ENCODE measurements at places on chromosomes 13 and 19.

- H3K36me3 ChIP-seq, result no peaks in the 10 kb centered on the region
- no peak for DNase-seq
- peak overlapping the region; percentile 12 for H3K4me3 ChIP-seq
- no peaks in the 10 kb centered on the region for H3K4me1 ChIP-seq
Observed at GRCh38 chr13:25171170-25171516, 945 bp downstream of the AMER2 start.

- H3K4me3 ChIP-seq, result no peak overlapping the region
- H3K27ac ChIP-seq, result no peak overlapping the region
- no peaks in the 10 kb centered on the region for H3K27me3 ChIP-seq
- no peaks in the 10 kb centered on the region for H3K4me1 ChIP-seq
- DNase-seq, result no peak
Observed at GRCh38 chr13:45825387-45825650, 26.2 kb downstream of the SIAH3 start.

DNA sequence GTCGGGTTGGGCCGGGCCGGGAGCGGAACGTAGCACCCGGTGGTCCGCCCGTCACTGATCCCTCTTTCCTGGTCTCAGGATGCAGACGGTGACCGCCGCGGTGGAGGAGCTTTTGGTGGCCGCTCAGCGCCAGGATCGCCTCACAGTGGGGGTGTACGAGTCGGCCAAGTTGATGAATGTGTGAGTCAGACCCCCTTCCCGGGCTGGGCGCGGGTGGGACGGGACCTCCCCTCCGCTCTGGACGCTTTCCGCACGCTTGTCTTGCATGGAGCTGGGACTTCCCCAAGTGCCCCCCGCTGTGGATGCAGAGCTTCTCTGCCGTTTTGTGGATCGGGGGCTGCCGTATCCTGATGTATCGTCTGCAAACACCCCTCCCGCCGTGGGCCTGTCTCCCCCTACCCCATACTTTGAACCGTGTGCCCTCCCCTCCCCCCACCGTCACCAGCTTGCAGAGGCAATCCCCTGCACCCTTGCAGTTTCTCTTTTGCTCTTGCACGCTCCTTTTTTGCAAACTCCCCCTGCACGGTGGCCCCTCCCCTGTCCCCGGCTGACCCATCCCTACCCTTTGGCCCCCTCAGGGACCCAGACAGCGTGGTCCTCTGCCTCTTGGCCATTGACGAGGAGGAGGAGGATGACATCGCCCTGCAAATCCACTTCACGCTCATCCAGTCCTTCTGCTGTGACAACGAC, 669 bp downstream of the GADD45B start:
- peaks cover 8% of the 10 kb centered on the region for H3K36me3 ChIP-seq
- H3K27me3 ChIP-seq, result no peaks in the 10 kb centered on the region
- H3K27ac ChIP-seq, result peak overlapping the region; percentile 76

DNA sequence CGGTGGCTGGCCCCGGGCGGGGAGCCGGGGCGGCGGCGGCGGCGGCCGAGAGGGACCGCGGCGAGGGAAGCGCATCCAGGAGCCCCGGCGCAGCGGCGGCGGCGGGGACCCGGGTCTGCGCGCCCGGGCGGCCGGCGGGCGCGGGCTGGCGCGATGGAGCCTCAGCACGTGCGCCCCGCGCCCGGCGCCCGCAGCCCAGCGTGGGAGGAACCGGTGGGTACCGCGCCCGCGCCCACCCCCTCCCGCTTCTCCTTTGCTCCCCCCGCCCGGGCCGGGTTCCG, 7.8 kb upstream of the DGKH start:
- H3K36me3 ChIP-seq, result no peaks in the 10 kb centered on the region
- peaks cover 18% of the 10 kb centered on the region for H3K4me1 ChIP-seq
- H3K27me3 ChIP-seq, result no peaks in the 10 kb centered on the region
- no peak for DNase-seq
- peak overlapping the region; percentile 92 for H3K27ac ChIP-seq
